Hepatocyte (in vitro differentiated cells): ENCODE measurements at places on chromosomes 16 and 17. TPM values are rescaled to one million over a fixed set of nuclear protein-coding genes. Genes with fewer than 3 reads are reported as not detected.

- no peaks in the 10 kb centered on the region for H3K36me3 ChIP-seq
- no peak overlapping the region for H3K4me3 ChIP-seq
- H3K27me3 ChIP-seq, result no peaks in the 10 kb centered on the region
- peaks cover 38% of the 10 kb centered on the region for H3K4me1 ChIP-seq
- peak overlapping the region; percentile 94 for H3K27ac ChIP-seq
These were observed 474.4 kb downstream of the SLC39A11 start for GRCh38 chr17:72618001-72618509.

- peaks cover 24% of the 10 kb centered on the region for H3K4me1 ChIP-seq
- peak overlapping the region; percentile 24 for H3K27ac ChIP-seq
- H3K4me3 ChIP-seq, result no peak overlapping the region
- no peak for DNase-seq
- no peaks in the 10 kb centered on the region for H3K36me3 ChIP-seq
These were observed 54.9 kb downstream of the LDHD start for GRCh38 chr16:75061669-75062068.

DNA sequence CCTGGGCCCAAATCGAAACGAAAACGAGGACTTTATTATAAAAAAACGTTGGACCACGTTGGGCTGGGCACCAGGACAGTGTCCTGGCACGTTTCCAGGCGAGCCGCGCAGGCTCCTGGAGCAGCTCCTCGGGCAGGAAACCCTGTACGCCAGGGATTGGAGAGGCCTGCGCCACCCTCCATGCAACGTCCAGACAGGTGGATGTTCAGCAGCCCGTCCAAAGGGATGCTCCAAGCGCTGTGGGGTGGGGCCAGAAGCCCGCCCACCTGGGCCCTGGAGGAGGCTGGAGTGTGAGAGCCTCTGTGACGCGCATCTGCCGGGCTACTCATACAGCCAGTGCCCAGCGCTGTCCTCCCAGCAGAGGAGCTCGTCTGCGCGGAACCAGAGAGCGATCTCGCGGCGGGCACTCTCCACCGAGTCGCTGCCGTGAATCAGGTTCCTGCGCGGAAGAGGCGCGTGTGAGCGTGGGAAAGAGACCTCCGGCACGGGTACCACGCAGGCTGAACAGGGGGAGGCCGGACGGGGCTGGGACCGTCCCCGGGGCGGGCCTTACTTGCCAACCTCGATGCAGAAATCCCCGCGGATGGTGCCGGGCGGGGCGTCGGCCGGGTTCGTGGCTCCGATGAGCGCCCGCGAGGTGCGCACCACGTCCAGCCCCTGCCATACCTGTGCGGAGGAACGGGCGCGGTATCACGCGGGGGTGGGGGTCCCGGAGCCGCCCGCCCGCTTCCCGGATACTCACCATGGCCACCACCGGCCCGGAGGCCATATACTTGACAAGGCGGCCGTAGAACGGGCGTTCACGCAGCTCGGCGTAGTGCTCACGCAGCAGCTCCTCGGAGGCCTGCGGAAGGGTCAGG is 785 bp downstream of the NME3 start:
- no peaks in the 10 kb centered on the region for H3K27me3 ChIP-seq
- peak overlapping the region; percentile 88 for H3K4me3 ChIP-seq
- no peaks in the 10 kb centered on the region for H3K36me3 ChIP-seq
- H3K4me1 ChIP-seq, result peaks cover 29% of the 10 kb centered on the region
- peak; percentile 56 for DNase-seq

DNA sequence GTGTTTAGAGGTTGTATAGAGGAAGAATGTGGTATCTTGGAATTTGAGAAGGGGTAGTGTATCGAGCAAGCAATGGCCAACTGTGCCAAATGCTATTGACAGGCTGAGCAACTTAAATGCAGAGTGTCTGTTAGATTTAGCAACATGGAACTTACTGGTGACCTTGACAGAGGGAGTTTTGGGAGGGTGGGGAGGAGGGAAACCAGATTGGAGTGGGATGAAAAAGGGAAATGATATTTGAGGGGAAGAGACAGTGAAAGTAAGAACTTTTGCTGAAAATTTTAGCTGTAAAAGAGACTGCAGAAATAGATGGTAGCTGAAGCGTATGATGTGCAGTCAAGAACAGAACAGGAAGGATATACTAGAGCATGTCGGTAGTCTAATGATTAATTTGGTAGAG is 1.1 kb downstream of the LRRC36 start:
- H3K27me3 ChIP-seq, result peaks cover 12% of the 10 kb centered on the region
- H3K4me1 ChIP-seq, result peaks cover 3% of the 10 kb centered on the region
- no peaks in the 10 kb centered on the region for H3K36me3 ChIP-seq
- H3K27ac ChIP-seq, result no peak overlapping the region

DNA sequence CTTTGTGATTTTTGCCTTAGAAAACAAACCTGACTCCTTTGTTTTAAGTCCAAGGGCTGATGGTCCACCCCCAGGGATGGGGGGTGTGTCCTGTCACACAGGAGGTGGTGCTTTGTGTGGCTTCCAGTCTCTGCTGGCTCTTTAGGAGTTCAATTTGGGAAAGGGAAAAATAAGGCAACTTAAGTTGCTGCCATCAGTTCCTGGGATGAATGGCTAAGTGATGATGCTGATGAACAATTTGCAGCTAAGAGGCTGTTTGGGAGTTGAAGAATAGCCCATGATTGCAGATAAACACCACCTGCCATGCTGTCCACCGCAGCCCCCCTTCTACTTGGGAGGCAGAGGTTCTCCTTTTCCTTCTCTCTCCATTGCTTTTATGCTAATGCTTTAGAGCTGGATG is 40.2 kb downstream of the ARL4D start:
- no peaks in the 10 kb centered on the region for H3K27me3 ChIP-seq
- H3K36me3 ChIP-seq, result no peaks in the 10 kb centered on the region
- H3K4me1 ChIP-seq, result no peaks in the 10 kb centered on the region
- no peak overlapping the region for H3K4me3 ChIP-seq
- no peak for DNase-seq
- H3K27ac ChIP-seq, result no peak overlapping the region

DNA sequence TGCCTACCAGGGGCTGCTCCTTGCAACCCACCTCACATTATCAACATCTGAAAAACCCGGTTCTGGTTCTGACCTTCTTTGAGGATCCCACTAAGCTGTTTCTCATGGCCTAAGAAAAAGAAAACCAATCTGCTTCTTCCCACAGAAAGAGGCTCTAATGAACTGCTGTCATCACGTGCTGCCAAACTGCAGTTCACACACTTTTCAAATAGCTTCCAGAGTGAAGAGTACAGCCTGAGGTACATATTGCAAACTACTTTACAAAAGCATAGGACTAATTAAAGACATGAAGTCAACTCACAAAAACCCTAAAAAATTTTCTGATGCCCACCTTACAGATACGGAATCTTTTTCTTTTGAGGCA is 36.7 kb downstream of the SMG6 start:
- no peak overlapping the region for H3K27ac ChIP-seq
- H3K4me1 ChIP-seq, result no peaks in the 10 kb centered on the region
- H3K27me3 ChIP-seq, result no peaks in the 10 kb centered on the region
- DNase-seq, result no peak

DNA sequence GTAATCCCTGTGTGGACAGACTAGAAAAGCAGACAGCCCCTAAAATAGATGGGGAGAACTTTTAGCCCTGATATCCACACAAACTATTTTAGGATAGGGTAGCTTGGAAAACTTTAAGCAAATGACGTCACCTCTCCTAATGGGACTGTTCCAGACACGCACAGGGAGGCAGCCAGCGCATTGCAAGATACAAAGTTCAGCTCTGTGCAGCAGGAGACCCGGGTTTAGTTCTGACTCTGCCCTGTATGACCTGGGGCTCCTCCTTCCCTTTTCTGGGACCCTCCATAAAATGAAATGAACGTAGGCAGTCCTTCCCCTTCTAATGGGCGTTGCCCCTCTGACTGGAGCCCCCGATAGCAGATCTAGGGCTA is 6.3 kb downstream of the ZNF689 start:
- DNase-seq, result peak; percentile 28
- H3K4me3 ChIP-seq, result no peak overlapping the region
- no peaks in the 10 kb centered on the region for H3K36me3 ChIP-seq
- H3K27me3 ChIP-seq, result no peaks in the 10 kb centered on the region

DNA sequence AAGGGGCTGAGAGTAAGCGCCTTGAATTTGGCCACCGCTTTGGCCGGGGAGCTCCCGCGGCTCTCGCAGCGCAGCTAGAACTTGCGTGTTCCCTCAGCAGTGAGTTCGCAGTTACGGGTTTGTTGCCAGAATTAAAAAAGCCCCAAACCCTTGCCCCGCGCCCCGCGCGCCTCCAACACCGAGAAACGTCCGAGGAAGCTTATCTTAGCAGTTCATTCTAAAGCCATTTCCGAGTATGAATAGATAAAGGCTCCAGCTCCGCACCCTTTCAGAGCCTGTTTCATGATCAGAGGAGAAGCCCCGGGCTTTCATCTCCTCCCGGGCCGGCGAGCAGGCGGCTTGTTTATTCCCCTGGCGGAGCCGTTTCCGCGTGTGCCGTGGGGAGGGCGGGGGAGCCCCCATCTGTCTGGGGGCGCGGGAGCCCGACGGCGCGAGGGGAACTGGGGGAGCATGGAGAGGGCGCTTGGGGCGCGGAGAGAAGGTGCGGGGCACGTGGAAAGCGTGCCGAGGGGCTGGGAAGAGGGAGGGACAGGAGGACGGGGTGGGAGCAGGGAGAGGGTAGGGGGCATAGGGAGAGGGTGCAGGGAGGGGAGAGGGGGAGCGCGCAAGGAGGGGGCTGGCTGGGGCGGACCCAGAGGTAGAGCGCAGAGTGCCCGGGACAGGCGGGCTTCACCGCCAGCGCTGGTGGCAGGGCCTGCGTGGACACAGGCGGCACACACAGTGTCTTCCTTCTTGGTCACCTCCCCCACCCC is 9.9 kb downstream of the TBX4 start:
- H3K27me3 ChIP-seq, result peaks cover 11% of the 10 kb centered on the region
- peaks cover 69% of the 10 kb centered on the region for H3K4me1 ChIP-seq
- H3K36me3 ChIP-seq, result no peaks in the 10 kb centered on the region
- peak overlapping the region; percentile 17 for H3K4me3 ChIP-seq

DNA sequence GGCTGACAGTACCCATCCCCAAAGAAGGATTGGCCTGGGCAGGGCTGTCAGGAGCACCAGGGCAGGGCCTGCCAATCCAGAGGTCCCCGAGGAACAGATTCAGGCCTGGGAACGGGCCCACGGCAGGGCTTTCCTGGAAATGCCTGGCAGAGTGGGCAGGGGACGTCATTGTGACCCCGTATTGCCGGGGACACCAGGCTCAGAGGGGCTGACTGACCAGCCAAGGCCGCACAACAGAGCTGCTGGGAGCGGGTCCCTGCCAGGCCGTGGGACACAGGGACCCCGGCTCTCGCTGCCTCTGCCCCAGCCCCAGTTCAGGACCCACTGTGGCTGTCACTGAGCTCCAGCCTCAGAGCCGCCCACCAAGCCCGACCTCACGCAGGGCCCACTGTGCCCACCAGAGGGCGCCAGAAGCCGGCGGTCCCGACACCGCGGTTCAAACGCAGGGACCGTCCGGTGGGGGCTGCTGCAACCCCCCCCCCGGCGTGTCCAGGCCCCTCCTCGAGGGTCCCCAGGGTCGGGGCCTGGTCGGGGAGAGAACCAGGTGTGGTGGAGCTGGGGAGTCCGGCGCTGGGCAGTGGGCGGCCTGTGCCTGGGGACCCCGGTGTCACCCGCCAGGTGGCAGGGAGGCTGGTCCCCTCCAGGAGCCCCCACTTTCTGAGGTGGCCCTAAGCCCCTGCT is 15.2 kb upstream of the SSTR5 start:
- no peak overlapping the region for H3K27ac ChIP-seq
- no peaks in the 10 kb centered on the region for H3K27me3 ChIP-seq
- H3K4me1 ChIP-seq, result peaks cover 3% of the 10 kb centered on the region
- no peak overlapping the region for H3K4me3 ChIP-seq
- no peaks in the 10 kb centered on the region for H3K36me3 ChIP-seq

DNA sequence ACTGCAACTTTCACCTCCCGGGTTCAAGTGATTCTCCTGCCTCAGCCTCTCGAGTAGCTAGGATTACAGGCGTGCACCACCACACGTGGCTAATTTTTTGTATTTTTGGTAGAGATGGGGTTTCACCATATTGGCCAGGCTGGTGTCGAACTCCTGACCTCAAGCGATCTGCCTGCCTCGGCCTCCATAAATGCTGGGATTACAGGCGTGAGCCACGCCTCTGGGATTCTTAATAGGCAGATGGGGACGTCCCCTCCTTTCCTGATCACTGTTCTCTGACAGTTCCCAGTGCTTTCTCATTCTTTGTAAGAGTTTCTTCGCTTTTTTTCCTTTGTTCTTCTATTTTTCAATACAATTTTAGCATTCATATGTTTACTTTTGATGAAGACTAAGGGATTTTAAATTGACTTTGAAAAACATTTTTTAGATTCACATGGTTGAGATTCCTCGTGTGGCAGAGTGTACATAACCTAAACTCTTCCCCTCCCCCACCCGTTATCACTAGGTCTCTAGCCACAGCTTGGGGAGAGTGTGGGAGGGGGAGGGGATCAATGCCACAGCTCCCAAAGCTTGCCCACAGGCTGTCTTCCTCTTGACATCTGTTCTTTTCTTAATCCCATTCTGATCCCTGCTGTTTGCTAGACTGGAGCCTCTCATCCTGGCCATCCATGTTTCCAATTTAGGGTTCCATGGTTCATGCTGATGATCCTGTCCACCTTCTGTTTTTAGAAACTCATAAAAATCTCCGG is 11.0 kb downstream of the ADORA2B start:
- no peak overlapping the region for H3K4me3 ChIP-seq
- H3K36me3 ChIP-seq, result no peaks in the 10 kb centered on the region
- no peak for DNase-seq
- H3K27ac ChIP-seq, result no peak overlapping the region

GRCh38 chr16:65958086-65958485 is 408.4 kb upstream of the CDH5 start:
- H3K27ac ChIP-seq, result no peak overlapping the region
- H3K4me3 ChIP-seq, result no peak overlapping the region

DNA sequence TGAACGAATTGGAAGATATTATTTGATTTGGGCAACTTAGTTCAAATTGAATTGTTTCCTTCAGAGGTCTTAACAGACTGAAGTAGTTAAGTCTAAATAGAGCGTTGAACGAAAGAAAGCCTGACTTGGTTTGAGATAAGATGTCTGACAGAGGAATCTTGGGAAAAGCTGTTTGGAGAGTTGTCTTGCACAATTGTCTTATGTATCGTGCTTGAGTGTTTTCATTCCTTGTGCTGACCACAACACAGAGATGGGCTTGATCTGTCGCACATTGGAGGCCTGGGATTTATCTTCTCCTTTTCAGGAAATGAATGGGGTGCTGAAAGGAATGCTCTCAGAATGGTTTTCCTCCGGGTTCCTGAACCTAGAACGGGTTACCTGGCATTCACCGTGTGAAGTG is 7.8 kb downstream of the MLYCD start:
- H3K36me3 ChIP-seq, result no peaks in the 10 kb centered on the region
- no peaks in the 10 kb centered on the region for H3K27me3 ChIP-seq
- no peak overlapping the region for H3K4me3 ChIP-seq
- H3K27ac ChIP-seq, result no peak overlapping the region
- peak; percentile 27 for DNase-seq
- H3K4me1 ChIP-seq, result no peaks in the 10 kb centered on the region

The C16orf96 gene
- polyA plus RNA-seq, result 0.15 TPM in 1 of 2 replicates, not detected in the other

The ZNF469 gene
- 0.94 and 1.3 TPM in 2 replicates for polyA plus RNA-seq

The NXPH3 gene
- polyA plus RNA-seq, result 0.21 and 0.77 TPM in 2 replicates

The SYCE1L gene
- 8.2 and 16.6 TPM in 2 replicates for polyA plus RNA-seq

The TLCD2 gene
- 2.0 and 3.0 TPM in 2 replicates for polyA plus RNA-seq

The CPHXL2 gene
- polyA plus RNA-seq, result not detected in 2 replicates

The ABCC11 gene
- 0.27 and 0.50 TPM in 2 replicates for polyA plus RNA-seq

The KRT20 gene
- polyA plus RNA-seq, result 1.5 and 1.6 TPM in 2 replicates
